NCI-H1048 (cell line): ENCODE measurements at places on chromosomes 1 and 21.

DNA sequence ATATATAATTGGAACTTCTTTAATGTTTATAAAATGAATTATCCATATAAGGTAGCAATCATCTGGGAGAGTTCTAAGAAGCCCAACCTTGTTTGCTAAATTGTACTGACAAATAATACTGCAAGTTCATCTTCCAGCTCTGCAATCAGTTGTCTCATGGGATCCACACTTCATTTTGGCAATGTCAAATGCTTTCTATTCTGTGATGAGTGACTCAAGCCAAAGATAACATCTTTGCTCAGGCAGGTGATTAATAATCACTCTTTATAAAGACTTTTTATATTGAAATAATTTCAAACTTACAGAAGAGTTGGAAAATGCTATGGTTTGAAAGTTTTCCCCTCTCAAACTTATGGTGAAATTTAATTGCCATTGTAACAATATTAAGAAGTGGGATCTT lies 67.2 kb downstream of the SLC44A5 start:
- no peak for DNase-seq

DNA sequence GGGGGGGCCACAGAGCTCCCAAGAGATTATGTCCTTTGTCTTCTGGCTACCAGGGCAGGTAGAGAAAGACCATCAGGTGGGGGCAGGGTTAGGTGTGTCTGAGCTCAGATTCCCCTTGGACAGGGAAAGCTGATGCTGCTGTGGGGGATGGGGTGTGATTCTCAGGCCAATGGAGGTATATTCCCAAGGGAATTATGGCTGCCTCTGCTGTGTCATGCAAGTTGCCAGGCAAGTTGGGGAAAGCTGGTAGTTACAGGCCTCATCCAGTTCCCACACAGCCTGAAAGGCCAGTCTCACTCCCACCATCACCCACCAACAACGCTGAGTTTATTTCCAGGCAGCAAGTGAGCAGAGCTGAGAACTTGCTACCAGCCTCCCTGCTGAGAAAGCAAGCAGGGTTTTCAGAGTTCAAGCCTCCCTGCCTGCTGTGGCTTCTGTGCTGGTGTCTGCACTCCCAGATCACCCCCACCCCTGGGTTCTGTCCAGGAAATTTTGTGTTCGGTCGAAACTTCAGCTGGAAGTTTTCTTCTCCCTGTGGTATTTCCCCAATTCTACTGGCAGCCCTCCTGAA lies 21.3 kb downstream of the IFI16 start:
- no peak for DNase-seq

GRCh38 chr1:43455213-43455889 lies 1.6 kb upstream of the HYI start:
- no peak for DNase-seq

- no peak for DNase-seq
Observed at GRCh38 chr21:42148097-42148496, 70.8 kb upstream of the ABCG1 start.

GRCh38 chr21:44800971-44801467 lies 601 bp downstream of the UBE2G2 start:
- no peak for DNase-seq

- no peak for DNase-seq
Observed at GRCh38 chr1:22567197-22567596, 3.9 kb downstream of the EPHA8 start.

DNA sequence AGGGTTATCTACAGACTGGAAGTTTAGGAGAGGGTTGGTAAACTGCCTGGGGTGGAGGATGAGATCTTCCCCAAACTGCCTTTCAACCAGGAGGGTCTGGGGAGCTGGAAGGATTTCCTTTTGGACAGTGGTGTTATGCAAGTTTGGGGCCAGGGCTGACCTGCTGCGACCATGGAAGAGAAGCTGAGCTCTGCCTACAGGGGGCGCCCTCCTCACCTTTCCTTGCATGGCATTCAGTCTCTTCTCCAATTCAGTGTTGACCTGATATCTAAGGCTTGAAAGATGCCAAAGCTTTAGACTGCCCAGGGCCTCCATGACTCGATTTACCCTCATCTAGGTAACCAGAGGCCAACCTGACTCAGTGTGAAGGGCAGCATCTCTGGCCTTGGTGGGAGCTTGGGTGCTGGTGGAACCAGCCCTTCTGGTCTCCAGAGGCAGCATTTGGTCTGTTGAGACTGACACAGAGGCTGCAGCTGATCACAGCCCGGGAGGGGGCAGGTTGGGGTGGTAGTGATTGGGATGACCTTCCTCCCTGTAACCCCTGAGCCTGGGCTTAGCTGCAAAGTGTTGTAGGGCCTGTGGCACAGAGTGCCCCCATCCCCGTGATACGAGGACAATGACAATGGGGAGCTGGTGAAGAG lies 170.0 kb downstream of the GRIK3 start:
- no peak for DNase-seq

DNA sequence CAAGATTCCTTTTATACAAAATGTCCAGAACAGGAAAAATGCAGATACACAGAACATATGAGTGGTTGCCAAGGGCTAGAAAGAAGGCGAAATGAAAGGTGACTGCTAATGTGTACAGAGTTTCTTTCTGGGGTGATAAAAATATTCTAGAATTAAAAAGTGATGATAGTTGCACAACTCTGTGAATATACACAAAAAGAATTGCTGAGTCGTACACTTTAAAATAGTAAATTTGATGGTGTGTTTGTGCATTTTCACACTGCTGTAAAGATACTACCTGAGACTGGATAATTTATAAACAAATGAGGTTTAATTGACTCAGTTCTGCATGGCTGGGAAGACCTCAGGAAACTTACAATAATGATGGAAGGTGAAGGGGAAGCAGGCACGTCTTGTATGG lies 23.9 kb downstream of the KLHDC7A start:
- no peak for DNase-seq

DNA sequence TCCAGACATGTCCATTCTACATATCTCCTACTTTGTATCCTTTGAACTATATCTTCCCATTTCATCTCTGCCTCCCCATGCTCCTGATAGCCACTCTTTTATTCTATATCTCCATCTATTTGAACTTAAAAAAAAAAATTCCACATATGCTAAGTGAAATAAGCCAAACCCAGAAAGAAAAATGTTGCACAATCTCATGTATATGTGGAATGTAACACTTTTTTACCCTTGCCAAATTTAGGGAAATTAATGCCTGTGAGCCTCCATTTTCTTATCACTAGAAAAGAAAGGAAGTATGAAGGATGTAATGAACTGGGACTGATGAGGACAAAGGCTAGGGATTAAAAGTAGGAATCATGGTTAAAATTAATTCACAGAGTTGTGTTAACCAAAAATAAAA lies 53.5 kb downstream of the RGS13 start:
- no peak for DNase-seq

GRCh38 chr1:151813271-151813977 lies 8.2 kb upstream of the LINGO4 start:
- DNase-seq: no peak

DNA sequence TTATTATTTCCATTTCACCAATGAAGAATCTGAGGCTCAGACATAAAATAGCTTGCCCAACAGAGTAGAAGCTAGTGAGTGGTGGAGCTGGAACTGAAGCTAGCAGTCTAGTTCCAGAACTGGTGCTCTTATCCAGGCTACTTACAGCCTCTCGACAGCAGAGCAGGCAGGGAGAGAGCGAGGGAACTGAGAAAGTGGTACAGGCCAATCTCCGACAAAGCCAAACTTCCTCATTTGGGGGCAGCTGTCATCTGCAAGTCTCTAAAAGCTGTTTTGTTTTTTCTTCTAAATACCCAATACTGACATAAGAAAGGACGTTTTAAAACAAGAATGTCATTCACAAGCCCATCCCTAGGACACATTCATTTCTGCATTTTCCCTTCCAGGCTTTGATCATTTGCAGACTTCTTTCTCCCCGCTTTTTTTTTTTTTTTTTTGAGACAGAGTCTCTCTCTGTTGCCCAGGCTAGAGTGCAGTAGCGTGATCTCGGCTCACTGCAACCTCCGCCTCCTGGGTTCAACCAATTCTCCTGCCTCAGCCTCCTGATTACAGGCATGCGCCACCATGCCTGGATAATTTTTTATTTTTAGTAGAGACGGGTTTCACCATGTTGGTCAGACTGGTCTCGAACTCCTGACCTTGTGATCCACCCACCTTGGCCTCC lies 20.0 kb downstream of the YIPF1 start:
- DNase-seq: no peak

DNA sequence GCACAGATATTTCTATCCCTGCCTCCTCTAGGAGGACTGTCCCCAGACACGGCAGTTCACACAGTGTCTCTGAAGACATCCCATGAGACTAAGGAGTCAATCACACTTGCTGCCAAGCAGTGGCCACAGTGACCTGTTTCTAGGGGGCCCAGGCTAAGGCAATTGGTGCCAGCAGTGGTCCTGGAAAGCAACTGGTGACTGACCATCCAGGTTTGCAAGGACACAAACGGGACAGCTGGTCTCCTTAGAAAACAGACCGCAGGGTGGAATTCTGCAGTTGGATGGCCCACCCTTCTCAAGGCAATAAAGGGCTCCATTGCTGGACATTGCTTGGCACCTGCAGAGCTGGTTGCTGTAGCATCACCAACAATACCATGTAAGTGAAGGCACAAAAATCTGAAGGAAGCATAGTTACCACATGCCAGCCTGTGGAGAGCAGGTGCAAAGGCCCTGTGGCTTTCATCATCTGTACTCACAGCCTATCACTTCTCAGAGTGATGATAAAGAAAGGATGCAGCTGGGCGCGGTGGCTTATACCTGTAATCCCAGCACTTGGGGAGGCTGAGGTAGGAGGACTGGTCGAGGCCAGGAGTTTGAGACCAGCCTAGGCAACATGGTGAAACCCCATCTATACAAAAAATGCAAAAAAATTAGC lies 81.5 kb downstream of the STUM start:
- no peak for DNase-seq

DNA sequence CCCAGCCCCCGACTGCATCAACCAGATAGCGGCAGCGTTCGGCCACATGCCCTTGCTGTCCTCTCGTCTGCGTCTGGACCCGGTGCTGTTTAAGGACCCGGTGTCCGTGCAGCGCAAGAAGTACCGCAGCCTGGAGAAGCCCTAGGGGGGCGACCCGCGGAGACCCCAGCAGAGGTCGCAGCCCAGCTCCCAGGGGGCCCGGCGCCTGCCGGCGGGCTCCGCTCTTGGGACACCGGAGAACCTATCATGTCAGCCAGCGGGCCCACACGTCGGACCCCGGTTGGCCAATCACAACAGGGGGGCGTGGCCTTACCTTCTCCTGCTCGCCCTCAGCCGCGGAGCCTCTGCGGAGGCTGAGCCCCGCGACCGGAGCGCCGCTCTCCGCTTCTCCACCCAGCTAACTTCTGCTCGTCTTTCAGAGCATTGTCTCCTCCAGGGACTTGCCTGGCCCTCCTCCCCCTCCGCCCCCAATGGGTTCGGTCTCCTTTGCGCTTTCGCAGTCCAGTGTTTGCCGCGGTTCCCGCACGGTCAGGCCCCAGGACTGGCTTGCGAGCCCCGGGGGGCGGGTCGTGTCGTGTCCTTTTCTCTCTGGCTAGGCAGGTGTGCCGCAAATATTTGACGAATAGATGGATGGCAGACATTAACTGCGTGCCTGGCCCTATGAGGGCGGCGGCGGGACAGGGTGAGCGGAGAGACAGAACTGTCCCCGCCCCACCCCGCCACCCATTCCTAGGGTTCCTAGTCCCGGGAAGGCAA lies 10.5 kb downstream of the SLC30A2 start:
- DNase-seq: peak; percentile 90

- DNase-seq: no peak
Observed at GRCh38 chr1:22317920-22318243, 133.8 kb upstream of the ZBTB40 start.

- no peak for DNase-seq
Observed at GRCh38 chr1:227764019-227764391, 28.8 kb downstream of the SNAP47 start.
